ENCODE measurements at places on chromosomes 7 and 10. TPM values are rescaled to one million over a fixed set of nuclear protein-coding genes. Genes with fewer than 3 reads are reported as not detected.

- no peak overlapping the region for H3K4me3 ChIP-seq
- DNase-seq, result no peak
- H3K27ac ChIP-seq, result no peak overlapping the region
- no peaks in the 10 kb centered on the region for H3K36me3 ChIP-seq
- peaks cover 4% of the 10 kb centered on the region for H3K27me3 ChIP-seq
These were observed 1.9 kb downstream of the VIPR2 start for GRCh38 chr7:159142730-159143129.

DNA sequence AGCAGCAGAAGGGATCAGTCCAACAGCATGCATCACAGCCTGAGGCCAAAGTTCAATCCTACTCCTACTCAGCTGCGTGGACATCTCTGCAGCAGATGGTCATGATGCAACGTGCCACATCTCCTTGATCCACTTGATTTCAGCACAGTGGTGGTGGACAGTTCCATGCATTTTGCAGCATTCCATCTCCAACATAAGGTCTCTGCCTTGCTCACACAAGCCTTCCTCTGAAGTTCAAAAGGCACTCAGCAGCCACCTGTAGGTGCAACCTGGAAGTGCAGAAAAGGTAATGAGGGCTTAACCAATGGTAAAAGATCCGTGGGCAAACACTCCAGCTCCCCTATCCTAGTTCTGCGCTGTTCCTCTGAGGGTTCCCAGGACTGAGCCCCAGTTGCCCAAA, 57.5 kb upstream of the CHCHD3 start:
- H3K4me3 ChIP-seq, result no peak overlapping the region
- H3K27me3 ChIP-seq, result no peaks in the 10 kb centered on the region

DNA sequence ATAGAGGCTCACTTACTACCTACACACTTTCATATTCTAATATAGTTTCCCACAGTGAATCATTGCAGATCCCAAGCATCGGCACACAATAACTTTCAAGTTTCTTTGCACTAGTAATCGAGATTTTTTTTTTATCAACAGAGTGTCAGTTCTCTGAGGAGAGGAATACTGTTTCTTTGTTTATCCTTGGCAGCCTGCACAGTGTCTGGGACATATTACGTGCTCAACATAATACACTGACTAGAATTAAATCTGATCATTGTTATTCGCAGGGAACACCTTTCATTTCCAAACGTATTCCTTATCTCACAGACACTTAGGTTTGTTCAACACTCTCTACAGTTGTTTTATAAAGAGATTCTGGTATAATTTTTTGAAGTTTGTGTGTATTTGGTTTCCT, 95.3 kb downstream of the CACNA2D1 start:
- no peak overlapping the region for H3K27ac ChIP-seq
- H3K27me3 ChIP-seq, result no peaks in the 10 kb centered on the region
- no peak overlapping the region for H3K4me3 ChIP-seq

GRCh38 chr7:122433765-122434164, 129.2 kb upstream of the FEZF1 start:
- DNase-seq, result no peak
- no peak overlapping the region for H3K27ac ChIP-seq
- no peaks in the 10 kb centered on the region for H3K4me1 ChIP-seq
- H3K36me3 ChIP-seq, result no peaks in the 10 kb centered on the region

- H3K27ac ChIP-seq, result no peak overlapping the region
- no peaks in the 10 kb centered on the region for H3K36me3 ChIP-seq
- peaks cover 35% of the 10 kb centered on the region for H3K27me3 ChIP-seq
- DNase-seq, result peak; percentile 58
These were observed 1.1 kb upstream of the EGR2 start for GRCh38 chr10:62817121-62817765.

DNA sequence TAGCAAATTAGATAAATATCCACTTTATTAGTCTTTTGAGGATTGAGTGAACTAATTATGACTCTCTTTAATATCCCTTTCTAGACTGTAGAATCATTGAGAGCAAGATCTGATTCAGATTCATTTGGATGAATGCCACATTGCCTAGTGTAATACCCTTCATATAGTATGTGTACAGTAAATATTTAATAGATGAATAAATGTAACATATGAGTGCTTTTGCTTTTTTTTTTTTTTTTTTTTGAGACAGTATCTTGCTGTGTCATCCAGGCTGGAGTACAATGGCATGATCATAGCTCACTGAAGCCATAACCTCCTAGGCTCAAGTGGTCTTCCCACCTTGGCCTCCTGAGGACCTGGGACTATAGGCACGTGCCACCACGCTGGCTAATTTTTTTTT, 14.8 kb downstream of the SAMD8 start:
- no peak for DNase-seq
- no peak overlapping the region for H3K27ac ChIP-seq
- no peak overlapping the region for H3K4me3 ChIP-seq
- no peaks in the 10 kb centered on the region for H3K4me1 ChIP-seq
- peaks cover 4% of the 10 kb centered on the region for H3K36me3 ChIP-seq

DNA sequence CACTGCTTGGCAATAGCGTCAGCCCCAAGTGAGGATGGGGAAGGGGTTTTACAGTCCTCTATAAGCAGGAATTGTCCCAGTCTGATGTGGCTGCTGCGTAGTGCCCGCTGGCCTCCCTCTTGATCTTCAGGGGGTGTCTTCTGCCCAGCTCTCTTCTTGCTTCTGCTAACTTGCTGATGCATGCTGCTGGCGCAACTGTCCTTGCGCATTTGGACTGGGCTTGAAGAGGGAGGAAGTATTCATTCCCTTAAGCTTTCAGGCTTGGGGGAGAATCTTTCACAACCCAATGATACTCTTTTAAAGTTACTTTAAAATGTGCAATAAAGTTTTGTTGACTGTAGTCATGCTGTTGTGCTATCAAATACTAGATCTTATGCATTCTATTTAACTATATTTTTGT, 10.3 kb downstream of the GALNT11 start:
- no peaks in the 10 kb centered on the region for H3K4me1 ChIP-seq
- no peak for DNase-seq
- H3K27ac ChIP-seq, result no peak overlapping the region
- H3K36me3 ChIP-seq, result no peaks in the 10 kb centered on the region
- no peaks in the 10 kb centered on the region for H3K27me3 ChIP-seq

GRCh38 chr10:24574578-24575155, 149.0 kb downstream of the ARHGAP21 start:
- no peaks in the 10 kb centered on the region for H3K27me3 ChIP-seq
- no peaks in the 10 kb centered on the region for H3K36me3 ChIP-seq
- no peak overlapping the region for H3K27ac ChIP-seq

DNA sequence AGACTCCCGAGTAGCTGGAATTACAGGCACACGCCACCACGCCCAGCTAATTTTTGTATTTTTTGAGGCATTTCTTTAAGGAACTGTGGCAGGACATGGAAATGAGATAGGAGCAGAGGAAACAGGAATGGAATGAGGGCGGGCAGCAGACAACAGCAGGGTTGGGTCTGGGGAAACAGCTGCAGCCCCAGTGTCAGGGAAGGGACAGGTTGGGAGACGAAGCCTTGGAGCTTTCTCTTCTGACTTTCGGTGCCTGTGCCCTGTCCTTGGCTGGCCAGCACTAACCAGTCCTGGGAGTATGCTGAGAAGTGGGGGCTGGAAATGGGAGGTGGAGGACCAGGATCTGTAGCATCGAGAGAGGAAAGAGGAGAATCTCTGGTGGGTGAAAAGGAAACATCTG, 47.4 kb downstream of the ATOH7 start:
- DNase-seq, result no peak
- H3K36me3 ChIP-seq, result no peaks in the 10 kb centered on the region
- no peaks in the 10 kb centered on the region for H3K4me1 ChIP-seq
- no peaks in the 10 kb centered on the region for H3K27me3 ChIP-seq
- H3K27ac ChIP-seq, result no peak overlapping the region

DNA sequence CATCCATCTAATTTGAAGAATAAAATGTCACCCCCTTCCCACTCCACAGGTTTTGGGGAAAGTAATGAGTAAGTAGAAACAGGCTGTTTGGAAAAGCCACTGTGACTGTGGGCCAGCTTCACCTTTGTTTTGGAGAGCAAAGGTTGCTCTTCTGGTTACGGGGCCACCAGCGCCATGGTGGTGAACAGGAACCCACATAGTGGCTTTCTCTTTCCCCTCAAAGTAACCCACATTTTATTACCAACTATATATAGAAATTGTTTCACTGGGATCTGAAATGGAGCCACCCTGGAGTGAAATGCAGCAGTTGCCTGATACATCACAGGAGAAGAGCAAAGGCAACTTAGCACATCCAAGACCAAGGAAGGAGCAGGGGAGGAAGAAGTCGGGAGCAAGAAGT, 112.3 kb upstream of the EFCAB10 start:
- no peak for DNase-seq
- H3K4me3 ChIP-seq, result no peak overlapping the region
- no peak overlapping the region for H3K27ac ChIP-seq
- no peaks in the 10 kb centered on the region for H3K36me3 ChIP-seq

DNA sequence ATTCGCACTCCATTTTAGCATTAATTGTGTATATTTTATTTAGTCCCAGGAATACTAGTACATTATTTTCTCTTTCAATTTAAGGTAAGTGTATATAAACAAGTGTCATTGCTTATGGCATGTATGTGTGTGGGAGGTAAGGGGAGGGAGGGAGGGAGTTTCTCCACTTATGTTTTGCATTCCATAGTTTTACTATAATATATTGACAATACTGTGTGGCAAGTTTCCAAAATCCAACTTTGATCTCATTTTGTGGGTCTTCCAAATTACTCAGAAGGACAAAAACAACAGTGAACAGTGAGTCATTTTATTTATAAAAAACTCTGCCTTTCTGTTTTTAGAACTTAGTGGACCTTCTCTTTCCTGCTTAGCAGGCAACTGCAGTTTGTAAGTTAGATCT, 102.3 kb upstream of the SEMA3E start:
- H3K4me1 ChIP-seq, result no peaks in the 10 kb centered on the region
- H3K27me3 ChIP-seq, result no peaks in the 10 kb centered on the region
- H3K4me3 ChIP-seq, result no peak overlapping the region
- H3K27ac ChIP-seq, result no peak overlapping the region
- peak; percentile 45 for DNase-seq

GRCh38 chr7:25933921-25934320, 218.1 kb upstream of the NFE2L3 start:
- H3K27ac ChIP-seq, result no peak overlapping the region
- no peak for DNase-seq
- H3K4me3 ChIP-seq, result no peak overlapping the region
- no peaks in the 10 kb centered on the region for H3K27me3 ChIP-seq
- H3K36me3 ChIP-seq, result no peaks in the 10 kb centered on the region
- H3K4me1 ChIP-seq, result no peaks in the 10 kb centered on the region

Gene HDAC9
- total RNA-seq, result 3.6 TPM

Gene EPO
- not detected for total RNA-seq

Gene POLR2J2
- 1.5 TPM for total RNA-seq

Gene H2BK1
- not detected for total RNA-seq

Gene TMEM270
- total RNA-seq, result not detected

Gene CALML5
- total RNA-seq, result not detected

Gene VSTM2A
- not detected for total RNA-seq
